ENCODE measurements at places on chromosomes 1 and 21.

GRCh38 chr1:233368789-233369130 is 41.2 kb downstream of the MAP3K21 start:
- DNase-seq: no peak

DNA sequence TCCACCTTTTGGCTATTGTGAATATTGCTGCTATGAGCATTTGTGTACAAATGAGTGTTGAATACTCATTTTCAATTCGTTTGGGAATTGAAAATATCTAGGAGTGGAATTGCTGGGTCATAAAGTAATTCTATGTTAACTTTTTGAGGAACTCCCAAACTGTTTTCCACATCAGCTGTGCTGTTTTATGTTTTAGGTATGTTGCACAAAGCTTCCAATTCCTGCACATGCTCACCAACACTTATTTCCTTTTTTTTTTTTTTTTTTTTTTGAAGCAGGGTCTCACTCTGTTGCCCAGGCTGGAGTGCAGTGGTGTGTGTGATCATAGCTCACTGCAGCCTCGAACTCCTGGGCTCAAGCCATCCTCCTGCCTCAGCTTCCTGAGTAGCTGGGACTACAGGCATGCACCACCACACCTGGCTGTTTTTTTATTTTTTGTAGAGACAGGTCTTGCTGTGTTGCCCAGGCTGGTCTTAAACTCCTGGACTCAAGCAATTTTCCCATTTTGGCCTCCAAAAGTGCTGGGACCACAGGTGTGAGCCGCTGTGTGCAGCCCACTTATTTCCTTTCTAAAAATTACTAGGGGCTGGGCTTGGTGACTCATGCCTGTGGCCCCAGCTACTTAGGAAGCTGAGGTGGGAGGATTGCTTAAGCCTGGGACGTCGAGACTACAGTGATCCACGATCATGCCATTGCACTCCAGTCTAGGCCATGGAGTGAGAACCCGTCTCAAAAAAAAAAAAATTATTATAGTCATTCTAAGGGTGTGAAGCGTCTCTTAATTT is 33.4 kb downstream of the TMCC2 start:
- DNase-seq: no peak

- DNase-seq: no peak
These were observed 82.4 kb downstream of the ST6GALNAC3 start for GRCh38 chr1:76156987-76157386.

DNA sequence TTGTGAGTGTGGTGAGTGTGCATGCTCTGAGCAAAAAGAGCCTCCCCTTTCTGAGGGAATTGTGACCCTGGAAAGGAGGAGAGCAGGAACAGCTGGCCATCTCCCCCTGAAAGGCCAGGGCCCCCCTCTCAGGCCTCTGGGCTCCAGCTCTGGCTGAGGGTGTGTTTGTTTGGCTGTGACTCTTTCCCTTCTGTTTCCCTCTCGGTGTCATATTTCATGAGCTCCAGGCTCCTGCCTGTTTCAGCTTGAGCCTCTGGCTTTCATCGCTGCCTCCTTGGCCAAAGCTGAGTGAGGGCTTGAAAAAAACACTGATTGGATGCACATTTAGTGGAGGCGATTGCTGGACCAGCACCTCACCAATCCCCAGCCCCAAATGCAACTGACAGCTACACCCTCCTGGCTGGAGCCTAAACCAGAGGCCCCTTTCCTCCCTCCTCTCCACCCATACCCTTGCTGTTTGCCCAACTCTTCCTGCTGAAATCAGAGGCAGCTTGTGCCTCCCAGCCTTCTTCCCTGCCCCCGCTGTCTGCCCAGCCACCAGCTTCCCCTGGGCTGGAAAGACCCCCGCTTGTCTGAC is 64.1 kb downstream of the DDR2 start:
- peak; percentile 92 for DNase-seq

DNA sequence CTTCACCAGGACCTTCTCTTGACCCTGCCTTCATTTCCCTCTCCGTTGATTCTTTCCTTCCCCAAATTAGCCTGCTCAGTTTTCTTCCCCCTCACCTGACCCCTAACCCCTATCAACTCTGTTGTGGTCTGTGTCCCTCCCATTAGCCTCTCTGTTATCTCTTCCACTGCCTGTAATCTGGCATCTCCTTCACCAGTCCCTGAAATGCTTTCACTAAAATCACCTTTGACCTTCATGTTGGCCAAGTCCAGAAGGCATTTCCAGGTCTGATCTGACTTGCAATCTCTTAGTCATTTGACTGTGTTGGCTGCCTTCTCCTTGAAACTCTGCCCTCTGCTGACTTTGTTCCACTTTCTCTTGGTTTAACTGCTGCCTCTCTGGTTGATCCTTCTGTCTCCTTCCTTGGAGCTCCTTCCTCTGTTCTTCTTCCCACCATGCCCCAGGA is 28.2 kb downstream of the ATP8B2 start:
- no peak for DNase-seq

- DNase-seq: no peak
These were observed 62.3 kb downstream of the NID1 start for GRCh38 chr1:236002572-236002971.

DNA sequence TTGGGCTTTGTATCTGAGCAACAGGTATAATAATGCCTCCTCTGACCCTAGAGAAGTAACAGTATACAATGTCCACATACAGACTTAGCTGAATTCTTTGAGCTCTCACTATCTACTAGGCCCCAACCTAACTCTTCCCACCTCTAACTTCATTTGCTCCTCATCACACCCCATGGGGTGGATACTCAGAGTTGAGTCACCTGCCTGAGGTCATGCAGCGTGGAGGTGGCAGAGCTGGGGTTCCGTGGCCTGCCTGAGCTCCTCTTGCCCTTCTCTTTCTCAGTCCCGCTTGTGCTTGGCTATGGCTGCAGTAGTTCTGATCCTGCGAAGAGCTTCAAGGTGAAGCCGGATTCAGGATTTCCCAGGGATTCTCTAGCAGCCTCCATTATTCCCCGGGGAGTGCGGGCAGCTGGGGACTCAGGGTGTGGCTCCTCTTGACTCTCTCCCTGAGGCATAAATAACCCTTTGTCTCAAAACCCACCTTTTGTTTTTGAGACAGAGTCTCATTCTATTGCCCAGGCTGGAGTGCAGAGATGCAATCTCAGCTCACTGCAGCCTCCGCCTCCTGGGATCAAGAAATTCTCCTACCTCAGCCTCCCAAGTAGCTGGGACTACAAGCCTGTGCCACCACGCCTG is 29.9 kb upstream of the ACTL8 start:
- no peak for DNase-seq

DNA sequence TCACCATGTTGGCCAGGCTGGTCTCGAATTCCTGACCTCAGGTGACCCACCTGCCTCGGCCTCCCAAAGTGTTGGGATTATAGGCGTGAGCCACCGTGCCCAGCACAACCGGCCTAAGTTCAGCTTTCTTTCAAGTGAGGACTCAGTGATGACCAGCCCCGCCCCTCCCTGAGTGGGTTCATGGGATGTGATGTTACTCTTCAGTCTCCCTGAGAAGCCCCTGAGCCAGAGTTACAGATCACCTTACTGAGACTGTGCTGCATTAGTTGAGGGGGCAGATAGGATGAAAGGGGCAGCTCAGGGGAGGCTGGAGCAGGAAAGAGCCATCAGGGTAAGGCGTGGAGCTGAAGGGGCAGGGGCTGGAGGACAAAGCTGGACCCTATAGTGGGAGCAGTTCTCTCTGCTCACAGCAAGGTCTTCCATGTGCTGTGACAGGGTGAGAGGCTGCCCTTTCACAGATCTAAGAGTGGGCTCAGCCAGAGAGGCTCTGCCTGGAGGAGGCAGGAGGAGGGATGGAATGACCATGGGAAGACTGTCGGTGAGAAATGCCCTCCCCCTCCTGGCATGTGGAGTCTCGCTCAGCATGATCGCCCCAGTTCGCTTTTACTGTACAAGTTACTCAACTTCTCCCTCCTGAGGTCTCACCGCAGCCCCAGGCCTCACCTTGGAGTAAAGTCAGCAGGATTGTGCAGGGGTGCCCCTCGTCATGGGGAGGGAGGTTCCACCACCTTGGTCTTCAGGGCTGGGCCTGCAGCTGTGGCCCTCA is 13.4 kb downstream of the SH2D2A start:
- DNase-seq: no peak

DNA sequence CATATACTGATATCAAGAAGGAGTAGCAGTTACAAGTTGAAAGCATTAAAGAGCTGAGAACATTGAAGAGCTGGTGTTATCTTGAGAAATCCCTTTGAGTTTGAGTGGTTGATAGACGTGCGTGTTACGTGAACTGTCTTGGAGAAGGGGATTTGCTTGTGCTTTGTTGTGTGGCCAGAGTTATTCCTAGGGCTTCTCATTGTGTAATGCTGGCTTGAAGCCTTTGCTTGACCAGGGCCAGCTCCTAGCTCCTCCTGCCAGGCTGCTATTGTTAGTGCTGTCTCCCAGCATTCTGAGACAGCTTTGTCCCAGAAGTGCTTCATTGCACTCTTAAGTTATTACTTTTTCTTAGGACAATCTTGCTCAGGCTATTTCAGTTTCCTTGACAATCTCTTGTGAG is 116.2 kb upstream of the KCNK2 start:
- DNase-seq: no peak

DNA sequence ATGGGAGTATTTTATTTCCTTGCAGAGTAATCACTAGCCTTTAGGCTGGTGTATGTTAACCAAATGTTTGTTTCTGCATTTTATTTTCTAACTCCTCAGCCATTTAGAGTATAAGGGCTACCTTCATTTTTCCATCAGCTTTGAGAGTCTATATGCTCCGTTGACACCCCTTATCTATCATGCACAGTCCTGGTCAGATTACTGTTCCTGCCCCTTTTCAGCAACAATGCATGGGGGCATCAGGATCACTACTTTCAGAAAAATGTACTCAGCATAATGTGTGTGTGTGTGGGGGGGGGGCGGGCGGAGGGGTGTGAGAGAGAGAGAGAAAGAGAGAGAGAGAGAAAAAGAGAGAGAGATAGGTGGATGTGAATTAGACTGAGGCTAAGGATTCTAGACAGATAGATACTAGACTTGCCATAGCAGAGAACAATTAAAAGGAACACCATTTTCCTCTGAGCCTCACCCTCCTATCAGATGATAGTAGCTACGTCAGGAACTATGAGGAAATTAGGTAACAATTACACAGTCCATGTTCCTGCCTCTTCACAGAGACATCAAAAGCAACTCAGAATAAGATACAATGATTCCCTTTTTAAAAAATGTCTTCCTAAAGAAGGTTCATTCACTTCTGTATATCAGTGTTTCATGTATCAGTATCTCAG is 40.8 kb downstream of the FCER1A start:
- no peak for DNase-seq

- no peak for DNase-seq
These were observed 10.6 kb downstream of the RGSL1 start for GRCh38 chr1:182460550-182460951.

Data from left kidney (tissue), 8 donors.